Activated CD4-positive, alpha-beta T cell treated with anti-CD3 and anti-CD28 coated beads for 24 hours (primary cell): ENCODE measurements at places on chromosomes 16 and 17.

DNA sequence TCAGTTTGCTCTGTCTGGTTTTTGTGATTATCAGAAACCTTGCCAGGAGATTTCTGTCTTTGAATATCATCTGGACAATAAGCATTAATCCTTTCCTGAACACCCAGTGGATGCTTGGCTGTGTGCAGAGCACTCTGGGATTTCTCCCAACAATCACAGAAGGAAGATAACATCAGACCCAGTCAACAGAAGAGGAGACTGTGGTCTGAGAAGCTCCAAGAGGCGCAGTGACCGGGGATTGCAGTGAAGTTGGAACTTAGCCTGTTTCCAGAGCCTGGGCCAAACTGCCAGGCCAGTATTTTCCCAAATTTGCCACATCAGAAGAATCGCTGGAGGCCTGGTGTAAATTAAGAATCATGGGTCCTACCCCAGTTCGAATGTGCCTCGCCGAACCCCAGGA, 264.7 kb downstream of the C16orf95 start:
- DNase-seq, result no peak

- no peak for DNase-seq
Observed at GRCh38 chr16:77223184-77223583, 24.0 kb downstream of the SYCE1L start.

- no peak for DNase-seq
Observed at GRCh38 chr16:52537516-52537915, 9.4 kb downstream of the TOX3 start.

DNA sequence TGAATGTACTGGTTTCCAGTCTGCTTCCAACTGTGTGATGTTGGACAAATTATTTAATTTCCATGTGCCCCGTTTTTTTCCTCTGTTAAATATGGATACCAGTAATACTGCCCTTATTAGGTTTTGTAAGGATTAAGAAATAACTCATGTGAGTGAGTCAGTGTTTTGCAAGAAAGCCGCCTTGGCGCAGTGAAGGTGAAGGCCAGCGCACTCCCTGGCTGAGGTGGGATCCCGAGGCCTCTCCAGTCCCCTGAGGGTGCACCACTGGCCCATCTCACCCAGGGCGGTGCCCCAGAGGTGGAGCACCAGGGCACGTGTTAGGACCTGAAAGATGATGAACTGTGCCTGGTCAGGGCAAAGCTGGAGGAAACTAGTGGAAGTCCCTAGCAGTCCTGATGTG, 43.5 kb downstream of the PHKB start:
- DNase-seq, result no peak

GRCh38 chr17:70080541-70081347, 5.7 kb downstream of the KCNJ16 start:
- no peak for DNase-seq
